ENCODE measurements at places on chromosomes 5 and 9. TPM values are rescaled to one million over a fixed set of nuclear protein-coding genes. Genes with fewer than 3 reads are reported as not detected.

The TMEM215 gene
- polyA plus RNA-seq, result not detected

DNA sequence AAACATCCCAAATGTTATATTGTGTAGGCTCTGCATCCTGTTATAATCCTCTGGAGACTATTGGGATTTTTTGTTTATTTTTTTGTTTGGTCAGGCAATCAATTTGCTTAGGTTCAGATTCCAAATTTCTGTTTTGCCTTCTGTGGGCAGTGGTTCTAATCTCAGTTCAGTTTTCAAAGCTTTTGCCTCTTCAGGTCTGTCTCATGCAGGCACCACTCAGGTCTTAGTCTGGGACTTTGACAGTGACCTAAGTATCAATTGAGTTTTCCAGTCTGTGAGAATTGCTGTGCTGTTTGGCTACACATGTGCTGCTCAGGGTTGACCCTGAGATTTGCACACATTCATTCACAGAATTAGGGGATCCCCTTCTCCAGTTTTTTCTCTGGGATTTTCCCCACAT is 14.1 kb downstream of the SNX2 start:
- H3K36me3 ChIP-seq, result no peaks in the 10 kb centered on the region
- no peaks in the 10 kb centered on the region for H3K27me3 ChIP-seq
- no peak overlapping the region for H3K27ac ChIP-seq
- H3K4me3 ChIP-seq, result no peak overlapping the region
- no peaks in the 10 kb centered on the region for H3K4me1 ChIP-seq

DNA sequence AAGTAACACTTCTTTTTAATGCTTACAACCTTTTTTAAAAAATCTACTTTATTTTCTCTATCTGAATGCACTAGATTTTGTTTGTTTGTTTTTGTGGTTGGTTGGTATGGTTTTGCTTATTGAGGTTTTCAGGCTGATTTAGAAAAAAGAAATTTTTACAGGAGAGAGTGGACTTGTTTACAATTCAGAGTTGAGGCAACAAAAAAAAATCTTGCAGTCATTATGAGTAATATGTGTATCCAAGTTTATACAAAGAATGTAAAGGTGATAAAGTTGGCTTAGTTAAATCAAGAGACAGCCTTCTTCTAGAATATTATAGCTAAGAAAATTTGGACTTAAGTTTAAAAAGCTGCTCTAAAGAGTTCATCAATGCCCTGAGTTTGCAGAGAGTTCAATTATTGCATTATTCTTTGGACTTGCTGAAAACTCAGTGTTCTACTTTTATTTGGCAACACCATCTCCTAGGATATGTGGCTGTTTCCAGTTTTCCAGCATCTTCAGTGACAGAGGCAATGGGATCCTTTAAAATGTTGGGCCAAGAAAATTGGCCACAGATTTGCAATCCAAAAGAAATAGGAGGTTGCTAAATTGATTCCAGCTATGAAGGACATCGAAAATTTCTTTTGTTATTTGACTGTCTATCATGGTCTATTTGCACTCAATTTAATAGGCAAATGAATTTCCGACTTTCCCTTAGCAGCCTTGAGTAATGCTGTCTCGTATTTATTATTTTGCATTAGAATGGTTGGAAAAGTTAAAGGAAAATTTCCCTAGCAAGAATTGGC is 10.7 kb downstream of the STK32A start:
- H3K4me1 ChIP-seq, result no peaks in the 10 kb centered on the region
- H3K27me3 ChIP-seq, result no peaks in the 10 kb centered on the region
- H3K36me3 ChIP-seq, result no peaks in the 10 kb centered on the region
- no peak overlapping the region for H3K27ac ChIP-seq

DNA sequence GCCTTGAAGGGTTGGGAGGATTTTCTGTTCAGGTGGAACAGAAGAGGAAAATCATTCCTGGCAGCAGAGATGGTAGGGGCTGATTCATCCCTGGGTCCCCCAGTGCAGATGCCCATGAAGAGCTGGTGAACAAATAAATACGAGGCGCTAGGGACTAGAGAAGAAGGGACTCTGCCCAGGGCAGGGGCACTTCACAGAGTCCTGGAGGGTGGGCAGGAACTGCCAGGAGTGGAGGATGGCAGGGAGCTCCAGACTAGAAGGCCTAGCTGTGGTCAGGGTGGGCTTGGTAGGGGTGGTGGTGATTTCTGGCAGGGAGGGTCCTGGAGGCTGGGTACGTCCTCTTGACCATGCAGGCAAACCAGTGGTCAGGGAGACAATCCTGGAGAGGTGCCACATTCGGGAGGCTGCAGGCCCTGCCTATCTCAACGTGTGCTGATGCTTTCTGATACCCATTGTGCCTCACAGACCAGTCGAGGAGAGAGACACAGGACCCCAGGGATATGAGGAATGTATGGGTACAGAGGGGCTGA is 69.9 kb downstream of the CRB2 start:
- no peaks in the 10 kb centered on the region for H3K4me1 ChIP-seq
- H3K4me3 ChIP-seq, result no peak overlapping the region
- H3K27me3 ChIP-seq, result no peaks in the 10 kb centered on the region
- H3K27ac ChIP-seq, result no peak overlapping the region
- DNase-seq, result no peak

DNA sequence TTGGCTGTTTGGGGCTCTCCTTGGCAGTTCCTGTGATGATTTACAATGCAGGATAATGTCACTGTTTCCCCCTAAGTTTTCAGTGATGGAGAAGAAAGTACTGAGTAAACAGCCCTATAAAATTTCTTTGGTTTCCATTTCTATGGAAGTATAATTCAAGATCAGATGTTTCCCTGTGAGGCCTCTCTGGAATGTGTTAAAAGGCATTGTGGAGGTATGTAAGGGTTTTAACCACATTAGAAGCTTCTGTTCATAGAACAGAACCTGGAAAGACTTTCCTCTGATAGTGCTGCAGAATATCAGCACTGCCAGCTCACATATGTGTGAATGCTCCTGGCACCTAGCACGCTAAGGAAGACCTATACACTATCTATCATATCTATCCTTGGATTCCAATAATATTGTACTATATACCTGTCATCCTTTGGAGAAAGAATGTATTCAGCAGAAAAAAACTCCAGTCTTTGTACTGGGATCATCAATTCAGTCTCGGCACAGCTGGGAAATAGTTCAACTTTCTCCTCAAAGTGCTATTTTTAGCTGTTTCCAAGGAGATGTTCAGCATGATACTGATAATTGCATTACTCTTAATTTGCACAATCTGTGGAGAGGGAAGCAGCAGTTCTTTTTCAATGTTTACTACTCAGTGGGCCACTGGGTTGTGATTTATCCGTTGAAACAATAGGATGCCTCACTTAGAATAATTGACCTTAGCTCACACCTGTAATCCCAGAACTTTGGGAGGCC is 21.9 kb downstream of the TTC1 start:
- H3K27ac ChIP-seq, result no peak overlapping the region
- no peak for DNase-seq
